Bone marrow (tissue), 2 donors: ENCODE measurements at places on chromosomes 13 and 19.
A peak's percentile ranks its signal among the peaks of the same experiment; 100 is the strongest.

DNA sequence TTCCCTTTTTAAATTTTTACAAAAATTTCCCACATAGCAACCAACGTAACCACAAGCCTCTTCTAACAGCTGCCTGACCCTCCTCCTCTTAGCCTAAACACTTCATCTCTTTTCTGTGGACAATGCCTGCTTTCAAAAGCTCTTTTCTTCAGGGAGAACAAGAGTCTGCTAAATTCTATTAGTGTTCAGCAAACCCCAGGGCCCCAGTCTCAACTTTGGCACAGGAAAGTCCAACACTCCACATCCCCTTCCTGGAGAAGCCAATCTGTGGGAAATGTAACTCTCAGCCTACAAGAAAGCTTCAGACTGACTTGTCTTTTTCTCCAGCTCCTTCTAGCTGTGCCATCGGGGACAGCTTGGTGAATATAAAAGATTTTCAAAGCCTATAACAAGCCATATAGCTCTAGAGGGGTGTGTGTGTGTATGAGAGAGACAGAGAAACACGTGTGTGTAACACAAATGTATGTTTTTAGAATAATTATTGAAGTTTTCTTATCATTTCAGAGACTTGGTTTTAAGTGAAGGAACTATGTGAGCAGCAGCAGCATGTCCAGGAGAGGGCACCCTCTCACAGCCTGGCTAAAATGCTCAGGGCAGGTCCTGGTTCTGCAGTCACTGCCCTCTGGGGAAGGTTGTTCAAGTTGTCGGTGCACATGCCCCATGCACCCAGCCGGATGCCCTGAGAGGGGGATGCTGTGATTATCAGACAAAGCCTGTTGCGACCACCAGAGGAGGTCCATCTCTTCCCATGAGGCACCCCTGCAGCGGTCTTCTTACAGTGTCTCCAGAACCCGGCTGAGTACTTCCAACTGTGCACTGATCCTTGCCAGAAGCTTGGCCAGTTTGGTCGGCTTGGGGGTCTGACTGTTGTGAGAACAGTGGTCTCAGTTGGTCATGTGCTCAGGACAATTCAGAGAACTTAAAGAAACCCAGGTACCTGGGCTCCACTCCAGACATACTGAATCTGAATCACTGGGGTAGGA, 34.4 kb downstream of the CCDC70 start:
- peak; percentile 52 for DNase-seq

DNA sequence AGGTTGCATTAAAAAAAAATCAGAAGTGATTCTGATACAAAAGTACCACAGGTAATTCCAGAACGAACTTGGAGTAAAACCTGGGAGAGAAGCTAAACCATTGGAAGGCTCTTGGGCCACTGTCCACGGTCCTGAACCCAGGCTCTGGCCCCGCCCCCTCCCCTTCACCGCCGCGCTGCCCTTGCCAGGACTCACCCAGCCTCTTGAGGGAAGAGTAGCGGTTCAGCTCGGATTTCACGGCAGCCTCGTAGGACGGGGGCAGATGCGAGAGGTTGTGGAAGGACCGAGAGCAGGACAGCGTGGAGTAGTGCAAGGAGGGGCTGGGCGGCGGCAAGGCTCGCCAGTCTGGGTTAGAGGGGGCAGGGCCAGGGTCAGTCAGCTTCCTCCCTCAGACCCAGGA, 5.7 kb downstream of the SHISA7 start:
- no peak for DNase-seq

- DNase-seq = no peak
These were observed 305.1 kb downstream of the KCNRG start for GRCh38 chr13:50320271-50320862.

GRCh38 chr13:106277484-106278154, 257.8 kb downstream of the EFNB2 start:
- DNase-seq = no peak

DNA sequence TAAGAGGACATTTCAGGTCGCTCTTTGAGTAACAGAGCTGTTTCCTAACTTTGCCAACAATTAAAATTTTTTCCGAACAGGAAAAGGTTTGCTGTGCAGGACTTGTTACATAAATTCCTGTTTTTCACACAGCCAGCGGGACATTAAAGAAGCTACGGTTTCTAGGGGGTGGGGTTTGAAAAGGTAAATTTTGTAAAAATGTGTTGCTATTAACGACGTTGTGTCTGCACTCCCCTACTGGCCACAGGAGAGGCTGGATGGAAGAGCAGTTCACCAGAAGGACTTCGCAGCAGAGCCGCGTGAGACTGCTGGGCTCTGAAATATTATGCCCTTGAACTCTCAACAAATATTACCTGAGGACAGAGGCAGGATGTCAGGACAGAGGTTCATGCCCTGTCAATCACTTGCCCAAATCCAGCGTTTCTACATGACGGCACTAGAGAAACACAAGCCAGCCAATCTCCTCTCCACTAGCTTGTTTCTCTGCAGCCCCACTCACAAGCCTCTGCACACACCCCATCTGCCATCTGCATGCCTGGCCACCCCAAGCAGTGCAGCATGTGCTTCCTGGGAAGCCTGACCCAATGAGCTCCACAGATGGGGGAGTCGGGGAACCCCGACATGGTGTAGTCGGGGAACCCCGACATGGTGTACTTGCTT, 102.0 kb downstream of the FOXO1 start:
- no peak for DNase-seq

DNA sequence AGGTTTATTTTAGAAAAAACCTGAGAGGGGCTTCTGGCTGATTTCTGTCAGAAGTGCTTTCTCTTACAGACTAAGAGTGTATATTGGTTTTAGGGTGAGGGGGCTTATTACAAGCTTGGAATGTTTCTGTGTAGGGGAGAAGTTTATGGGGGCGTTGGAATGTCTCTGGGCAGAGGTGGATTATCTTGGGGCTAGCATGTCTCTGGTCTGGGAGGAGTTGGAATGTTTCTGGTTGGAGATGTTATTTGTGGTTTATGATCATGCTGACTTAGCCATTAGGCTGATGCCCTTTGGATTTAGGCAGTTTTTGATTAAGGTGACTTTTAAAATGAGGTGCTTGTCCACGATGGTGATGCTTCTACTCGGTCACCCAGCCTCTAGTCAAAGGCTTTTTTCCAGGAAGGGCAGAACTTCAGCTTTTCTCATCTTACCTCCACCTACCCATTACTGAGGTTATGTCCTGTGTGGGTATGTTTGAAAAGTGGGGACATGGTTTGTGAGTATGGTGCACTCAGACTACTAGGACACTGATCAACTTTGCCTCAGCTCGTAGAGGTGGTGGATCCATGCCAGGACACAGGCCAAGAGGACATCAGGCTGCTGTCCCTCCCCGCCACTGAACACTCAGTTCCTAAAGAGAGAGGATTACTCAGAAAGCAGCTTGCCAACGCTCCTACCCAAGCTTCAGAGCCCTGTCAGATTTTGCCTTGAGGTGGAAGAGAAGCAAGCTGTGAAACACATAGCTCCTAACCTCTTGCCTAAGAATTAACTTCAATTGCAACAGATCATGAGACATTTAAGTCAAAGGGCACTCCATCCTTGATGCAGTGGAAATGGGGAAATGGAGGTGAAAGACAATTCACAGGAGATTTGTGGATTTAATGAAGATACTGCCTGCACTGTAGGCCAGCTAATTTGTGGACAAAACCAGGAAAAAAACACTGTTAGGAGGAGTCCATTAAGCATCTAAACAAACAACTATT, 63.6 kb downstream of the ZNF44 start:
- no peak for DNase-seq

- no peak for DNase-seq
These were observed 20.3 kb upstream of the CEACAM1 start for GRCh38 chr19:42548552-42548951.

- DNase-seq = no peak
These were observed 27.1 kb upstream of the ABCC4 start for GRCh38 chr13:95328386-95328785.

DNA sequence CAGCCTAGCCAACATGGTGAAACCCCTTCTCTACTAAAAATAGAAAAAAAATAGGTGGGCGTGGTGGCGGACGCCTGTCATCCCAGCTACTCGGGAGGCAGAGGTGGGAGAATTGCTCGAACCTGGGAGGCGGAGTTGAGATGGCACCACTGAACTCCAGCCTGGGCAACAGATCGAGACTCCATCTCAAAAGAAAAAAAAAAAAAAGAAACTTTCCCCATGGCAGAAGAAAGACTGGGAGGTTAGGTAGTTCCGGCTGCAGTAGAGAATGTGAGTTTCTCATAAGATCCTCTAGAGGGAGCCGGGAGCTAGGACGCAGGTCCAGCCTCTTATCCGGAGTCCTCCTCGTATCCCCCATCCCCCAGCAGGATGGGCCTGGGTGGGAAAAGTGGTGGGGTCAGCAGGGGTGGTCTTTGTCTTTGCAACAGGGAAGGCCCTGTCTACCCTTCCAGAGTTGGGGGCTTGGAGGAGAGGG, 13.2 kb upstream of the CREB3L3 start:
- no peak for DNase-seq

GRCh38 chr19:54207983-54208783, 7.5 kb downstream of the RPS9 start:
- DNase-seq = peak; percentile 64

DNA sequence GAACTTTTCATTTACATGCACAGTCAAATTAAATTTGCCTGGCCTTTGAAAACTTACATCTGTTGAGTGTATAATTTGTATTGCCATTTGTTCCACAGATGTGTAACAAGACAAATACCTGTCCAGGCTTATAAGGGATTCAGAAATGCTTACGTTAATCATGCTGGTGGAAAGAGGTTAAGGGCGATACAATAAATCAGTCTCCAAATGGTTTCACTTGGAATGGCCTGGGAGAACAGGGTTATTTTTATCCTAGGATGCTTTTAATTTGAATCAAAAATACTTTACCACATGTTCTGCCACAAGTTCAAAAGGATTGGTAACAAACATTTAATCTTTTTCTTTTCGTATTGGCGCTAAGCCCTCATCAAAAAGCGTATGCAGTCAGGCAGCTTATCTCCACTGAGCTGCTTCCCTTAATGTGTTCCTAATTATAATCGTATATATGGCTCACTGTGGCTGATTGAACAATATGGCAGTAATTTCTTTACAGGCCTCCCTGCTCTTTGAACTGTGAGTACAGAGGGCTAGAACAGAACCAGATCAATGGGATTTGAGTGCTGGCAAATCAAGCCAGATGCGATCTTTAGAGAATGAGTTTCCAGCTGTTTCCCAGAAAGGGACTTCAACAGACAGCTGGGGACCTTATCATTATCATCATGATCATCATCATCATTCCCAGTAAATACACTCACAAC, 425.7 kb downstream of the SPRY2 start:
- no peak for DNase-seq

DNA sequence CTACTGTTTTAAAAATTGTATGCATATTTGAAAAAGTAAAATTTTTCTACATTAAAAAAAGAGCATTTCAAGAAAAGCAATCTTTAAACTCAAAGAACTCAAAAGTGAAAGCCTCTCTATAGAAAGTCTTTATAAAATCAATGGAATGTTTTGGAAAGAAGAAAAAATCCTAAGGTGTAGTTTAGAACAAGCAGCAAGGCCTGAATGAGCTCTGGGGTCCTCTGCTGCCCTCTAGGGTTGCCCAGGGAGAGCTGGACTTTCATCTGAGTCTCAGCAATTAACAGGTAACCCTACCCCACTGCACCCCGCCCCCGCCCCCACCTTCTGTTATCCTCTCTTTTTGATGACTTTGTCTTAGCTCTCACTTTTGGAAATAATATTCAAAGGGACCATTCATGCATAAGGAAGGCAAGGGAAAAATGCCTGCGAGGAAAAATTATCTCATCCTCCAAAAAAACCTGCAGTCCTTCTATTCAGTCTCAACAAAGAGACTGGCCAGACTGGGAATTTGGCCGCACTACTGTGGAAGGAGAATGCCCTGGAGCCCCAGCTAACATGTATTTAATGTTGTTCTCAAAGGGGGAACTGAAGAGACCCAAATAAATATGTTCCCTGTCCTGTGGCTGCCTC, 24.1 kb downstream of the SLC25A30 start:
- DNase-seq = no peak

GRCh38 chr19:3275583-3276340, 51.3 kb downstream of the CELF5 start:
- DNase-seq = peak; percentile 40

GRCh38 chr19:48760504-48761205, 5.3 kb downstream of the FGF21 start:
- no peak for DNase-seq

DNA sequence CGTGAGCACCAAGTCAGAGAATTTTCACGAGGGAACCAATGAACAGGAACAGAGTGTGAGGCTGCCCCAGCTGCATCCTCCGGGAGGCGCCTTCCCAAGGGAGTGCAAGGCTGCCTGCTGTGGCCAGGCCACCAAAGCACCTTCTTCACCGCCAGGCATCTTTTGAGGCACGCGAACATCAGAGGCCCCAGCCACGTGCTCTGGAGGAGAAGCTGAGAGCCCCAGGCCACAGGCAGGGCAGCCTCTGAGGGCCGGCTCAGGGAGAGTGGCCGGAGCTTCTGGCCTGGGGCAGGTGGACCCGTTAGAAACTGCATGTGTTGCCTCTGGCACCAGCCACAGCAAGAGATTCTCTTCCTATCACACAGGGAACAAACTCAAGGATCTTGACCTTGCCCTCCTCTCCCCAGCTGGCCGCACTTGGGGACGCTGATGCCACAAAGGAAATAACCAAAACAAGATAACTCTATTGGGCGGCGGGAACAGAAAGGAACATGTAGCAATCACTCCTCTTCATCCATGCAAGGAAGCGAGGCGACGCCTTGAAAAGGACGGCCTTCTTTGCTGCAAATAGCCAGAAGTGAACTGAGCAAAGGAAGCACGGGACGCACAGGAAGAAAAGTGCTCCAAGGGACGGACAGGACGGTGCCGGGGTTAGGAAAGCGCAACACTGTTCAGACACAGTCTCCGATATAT, 19.9 kb downstream of the GAS6 start:
- no peak for DNase-seq

GRCh38 chr13:37001921-37002250, 1.3 kb downstream of the EXOSC8 start:
- DNase-seq = no peak

DNA sequence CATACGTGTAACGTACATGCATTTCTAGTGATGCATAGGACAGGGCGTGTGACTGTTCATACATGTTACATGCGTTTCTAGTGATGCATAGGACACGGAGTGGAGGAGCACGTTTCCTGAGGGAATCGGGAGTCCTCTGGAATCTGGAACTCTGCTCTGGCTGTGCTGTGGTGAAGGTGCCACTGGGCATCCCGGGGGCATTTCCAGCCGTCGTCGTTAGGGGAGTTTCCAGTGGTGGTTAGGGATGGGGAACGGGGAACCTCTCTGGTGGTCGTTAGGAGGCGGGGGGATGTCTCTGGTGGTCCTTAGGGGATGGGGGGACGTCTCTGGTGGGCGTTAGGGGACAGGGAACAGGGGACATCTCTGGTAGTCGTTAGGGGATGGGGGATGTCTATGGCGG, 209.6 kb upstream of the SOX1 start:
- no peak for DNase-seq

- peak; percentile 90 for DNase-seq
These were observed at the start of the genes MED16 and RNU6-9 for GRCh38 chr19:892894-893689. MED16 (minus strand) TSS chr19:893187; CDS start chr19:891131, 2,056 bp downstream. RNU6-9 (plus strand) TSS chr19:893484.

DNA sequence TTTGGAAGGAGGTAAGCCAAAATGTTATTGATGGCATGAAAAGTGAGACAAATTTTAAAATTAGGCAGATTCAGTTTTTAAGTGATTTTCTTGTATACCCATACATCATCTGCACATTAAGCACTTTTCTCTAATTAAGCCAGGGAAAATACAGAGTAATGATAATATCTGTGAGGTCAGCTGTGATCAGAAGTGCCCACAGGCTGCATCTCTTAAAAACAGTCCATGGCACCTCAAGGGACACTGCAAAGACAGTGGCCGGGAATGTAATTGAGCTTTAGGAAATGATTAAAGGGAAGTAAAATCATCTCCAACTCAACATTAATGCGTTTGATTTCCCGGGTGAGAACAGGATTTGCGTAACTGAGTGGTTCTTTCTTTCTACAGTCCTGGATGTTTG, 2.0 kb downstream of the COL4A1 start:
- DNase-seq = no peak
